ENCODE measurements at places on chromosomes 16 and 17.

GRCh38 chr17:41941168-41941567, 10.8 kb downstream of the ODAD4 start:
- no peak for DNase-seq
- no peak overlapping the region for H3K27ac ChIP-seq
- H3K4me1 ChIP-seq = peaks cover 3% of the 10 kb centered on the region
- H3K4me3 ChIP-seq = no peak overlapping the region
- no peaks in the 10 kb centered on the region for H3K27me3 ChIP-seq
- no peaks in the 10 kb centered on the region for H3K36me3 ChIP-seq

- peaks cover 46% of the 10 kb centered on the region for H3K4me1 ChIP-seq
- no peak overlapping the region for H3K4me3 ChIP-seq
- no peaks in the 10 kb centered on the region for H3K36me3 ChIP-seq
- H3K27ac ChIP-seq = no peak overlapping the region
These were observed 20.5 kb downstream of the GRB7 start for GRCh38 chr17:39757931-39758873.

- peak; percentile 75 for DNase-seq
- H3K27me3 ChIP-seq = peaks cover 44% of the 10 kb centered on the region
- H3K4me3 ChIP-seq = no peak overlapping the region
- H3K27ac ChIP-seq = no peak overlapping the region
- no peaks in the 10 kb centered on the region for H3K36me3 ChIP-seq
These were observed 2.6 kb upstream of the HOXB5 start for GRCh38 chr17:48596000-48596734.

GRCh38 chr17:14351493-14351892, 50.6 kb downstream of the HS3ST3B1 start:
- no peak overlapping the region for H3K4me3 ChIP-seq
- no peak overlapping the region for H3K27ac ChIP-seq
- no peaks in the 10 kb centered on the region for H3K27me3 ChIP-seq
- peaks cover 10% of the 10 kb centered on the region for H3K36me3 ChIP-seq

- H3K4me1 ChIP-seq = no peaks in the 10 kb centered on the region
- H3K27me3 ChIP-seq = peaks cover 3% of the 10 kb centered on the region
- no peak overlapping the region for H3K4me3 ChIP-seq
- H3K36me3 ChIP-seq = no peaks in the 10 kb centered on the region
- H3K27ac ChIP-seq = no peak overlapping the region
- DNase-seq = no peak
These were observed 111.2 kb upstream of the IRX6 start for GRCh38 chr16:55212791-55213190.

DNA sequence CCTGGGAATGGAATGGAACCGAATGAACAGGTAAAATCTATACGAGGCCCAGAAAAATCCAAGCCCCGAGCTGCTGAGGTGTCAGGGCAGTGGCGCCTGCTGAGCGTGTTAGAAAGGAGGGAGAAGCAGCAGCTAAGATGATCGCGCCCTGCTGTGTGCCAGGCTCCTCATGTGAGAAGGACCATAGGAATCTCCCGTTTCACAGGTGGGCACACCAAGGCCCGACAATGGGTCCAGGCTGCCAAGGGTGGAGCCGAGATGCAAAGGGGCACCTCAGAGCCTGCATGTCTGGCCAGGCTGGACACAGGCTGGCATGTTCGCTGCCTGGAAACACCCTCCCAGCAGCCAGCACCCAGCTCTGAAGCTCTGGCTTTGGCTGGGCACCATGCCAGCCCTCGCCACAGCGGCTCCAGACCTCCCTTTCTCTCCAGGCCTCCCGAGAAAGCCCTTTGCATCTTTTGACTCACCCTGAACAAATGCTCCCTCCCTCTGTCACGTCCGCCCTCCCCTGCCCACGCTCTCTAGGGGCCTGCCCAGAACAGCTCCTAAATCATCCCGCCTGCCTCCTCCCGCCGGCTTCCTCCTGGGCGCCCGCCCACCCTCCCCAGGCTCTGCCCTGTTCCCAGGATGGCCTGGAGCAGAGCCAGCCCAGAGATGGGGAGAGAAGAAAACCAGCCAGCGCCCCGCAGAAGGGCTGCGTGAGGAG, 217.8 kb upstream of the GSE1 start:
- H3K4me1 ChIP-seq = no peaks in the 10 kb centered on the region
- DNase-seq = peak; percentile 59
- H3K27ac ChIP-seq = no peak overlapping the region
- H3K27me3 ChIP-seq = no peaks in the 10 kb centered on the region

DNA sequence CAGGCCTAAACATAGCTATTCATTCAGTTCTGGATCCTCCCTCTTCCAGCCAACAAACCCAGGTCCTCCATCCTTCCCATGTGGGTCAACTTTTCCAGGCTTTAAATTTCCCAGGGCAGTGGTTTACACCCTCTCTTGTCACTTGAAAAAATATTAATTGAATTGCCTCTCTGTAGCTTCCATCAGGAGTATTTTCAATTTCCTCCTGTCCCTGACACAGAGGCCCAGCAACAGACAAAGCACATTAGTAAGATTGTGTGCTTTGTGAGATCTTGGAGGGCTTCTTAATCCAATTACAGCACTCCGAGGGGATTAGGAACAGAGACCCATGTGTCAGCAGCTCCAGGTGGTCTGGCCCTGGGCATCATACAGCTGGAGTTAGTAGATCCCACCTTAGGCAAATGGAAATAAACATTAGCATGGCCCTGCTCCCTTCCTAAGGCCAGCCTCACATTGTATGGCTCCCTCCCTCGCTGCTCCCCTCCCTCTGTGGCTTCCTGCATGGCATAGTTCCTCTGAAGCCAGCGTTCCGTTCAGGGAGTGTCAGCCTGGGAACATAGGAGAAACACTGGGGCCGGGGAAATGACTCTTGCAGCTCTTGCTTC, 132.7 kb upstream of the HSBP1 start:
- no peaks in the 10 kb centered on the region for H3K4me1 ChIP-seq
- H3K27ac ChIP-seq = no peak overlapping the region
- H3K27me3 ChIP-seq = no peaks in the 10 kb centered on the region
- H3K36me3 ChIP-seq = no peaks in the 10 kb centered on the region
- no peak for DNase-seq

DNA sequence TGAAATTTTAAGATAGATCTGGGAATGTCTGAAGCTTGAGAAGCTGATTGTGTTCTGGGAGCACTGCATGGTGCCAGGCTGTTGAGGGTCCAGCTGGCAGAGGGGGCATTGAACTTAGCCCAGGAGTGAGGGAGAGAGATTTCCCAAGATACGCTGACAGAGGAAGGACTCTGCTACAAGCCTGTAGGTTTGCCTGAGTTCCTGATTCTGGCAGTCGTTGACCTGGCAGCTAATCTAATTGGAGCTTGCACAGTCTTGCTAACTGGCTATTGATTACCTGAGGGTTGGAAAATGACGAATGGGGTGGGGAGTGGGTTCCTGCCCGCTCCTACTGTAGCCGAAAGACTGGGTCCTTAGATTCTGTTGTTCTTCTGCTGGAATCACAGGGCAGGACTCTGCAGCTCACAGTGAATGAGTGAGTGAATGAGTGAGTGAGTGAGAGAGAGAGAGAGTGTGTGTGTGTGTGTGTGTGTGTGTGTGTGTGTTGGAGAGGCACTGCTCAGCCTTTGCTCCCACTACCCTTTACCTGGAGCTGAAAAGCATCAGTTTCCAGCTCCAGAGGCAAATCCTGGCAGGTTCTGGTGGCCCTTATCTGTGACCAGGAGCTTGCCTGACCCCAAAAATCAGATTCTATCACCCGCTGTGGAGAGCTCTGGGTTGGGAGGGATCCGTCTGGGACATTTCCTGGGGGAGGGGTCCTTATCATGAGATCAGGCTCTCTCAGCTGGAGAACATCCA, 16.7 kb downstream of the CTRL start:
- H3K4me3 ChIP-seq = no peak overlapping the region
- no peak overlapping the region for H3K27ac ChIP-seq
- H3K4me1 ChIP-seq = no peaks in the 10 kb centered on the region
- no peaks in the 10 kb centered on the region for H3K27me3 ChIP-seq
- DNase-seq = no peak

GRCh38 chr17:59829217-59830006, 63.3 kb downstream of the TUBD1 start:
- no peaks in the 10 kb centered on the region for H3K27me3 ChIP-seq
- peak overlapping the region; percentile 42 for H3K4me3 ChIP-seq
- H3K36me3 ChIP-seq = no peaks in the 10 kb centered on the region
- H3K4me1 ChIP-seq = peaks cover 48% of the 10 kb centered on the region

GRCh38 chr17:72634621-72635020, 457.9 kb downstream of the SLC39A11 start:
- H3K27ac ChIP-seq = no peak overlapping the region
- no peak overlapping the region for H3K4me3 ChIP-seq

DNA sequence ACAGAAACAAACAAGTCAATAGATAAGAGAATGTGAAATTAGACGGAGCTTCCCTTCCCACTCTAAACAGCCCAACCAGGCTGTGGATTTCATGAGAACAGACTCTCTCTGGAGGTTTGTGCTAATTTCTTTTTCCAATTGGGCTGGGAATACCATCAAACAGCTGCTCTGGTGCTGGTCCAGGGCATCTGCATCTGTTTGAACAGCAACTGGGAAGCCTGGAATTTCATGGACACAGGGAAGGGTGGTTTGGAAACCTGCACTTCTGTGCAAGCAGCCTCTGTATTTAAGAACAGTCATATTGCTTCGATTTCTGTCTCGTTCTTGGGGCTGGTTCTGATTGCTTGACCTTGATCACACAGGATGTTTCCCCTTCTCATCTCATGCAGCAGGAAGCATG, 88.7 kb downstream of the FOXL1 start:
- peaks cover 4% of the 10 kb centered on the region for H3K27me3 ChIP-seq
- H3K4me1 ChIP-seq = peaks cover 10% of the 10 kb centered on the region
- H3K27ac ChIP-seq = no peak overlapping the region
- H3K4me3 ChIP-seq = no peak overlapping the region
- no peaks in the 10 kb centered on the region for H3K36me3 ChIP-seq
- DNase-seq = no peak

GRCh38 chr17:4293572-4293971, 29.8 kb upstream of the ANKFY1 start:
- H3K4me3 ChIP-seq = no peak overlapping the region
- H3K4me1 ChIP-seq = no peaks in the 10 kb centered on the region
- H3K36me3 ChIP-seq = peaks cover 12% of the 10 kb centered on the region
- no peaks in the 10 kb centered on the region for H3K27me3 ChIP-seq

GRCh38 chr16:51535591-51535990, 384.5 kb upstream of the SALL1 start:
- H3K27me3 ChIP-seq = no peaks in the 10 kb centered on the region
- H3K4me3 ChIP-seq = no peak overlapping the region
- no peak overlapping the region for H3K27ac ChIP-seq
- H3K4me1 ChIP-seq = no peaks in the 10 kb centered on the region

- no peak overlapping the region for H3K4me3 ChIP-seq
- H3K4me1 ChIP-seq = peaks cover 3% of the 10 kb centered on the region
- peak; percentile 19 for DNase-seq
- H3K36me3 ChIP-seq = peaks cover 3% of the 10 kb centered on the region
- no peak overlapping the region for H3K27ac ChIP-seq
These were observed 94.9 kb downstream of the SLC39A11 start for GRCh38 chr17:72997559-72997958.

GRCh38 chr17:11561281-11561680, 37.0 kb upstream of the DNAH9 start:
- H3K27me3 ChIP-seq = no peaks in the 10 kb centered on the region
- no peaks in the 10 kb centered on the region for H3K36me3 ChIP-seq
- no peak overlapping the region for H3K27ac ChIP-seq
- no peak for DNase-seq

- H3K27ac ChIP-seq = no peak overlapping the region
- peaks cover 4% of the 10 kb centered on the region for H3K4me1 ChIP-seq
- no peak overlapping the region for H3K4me3 ChIP-seq
- H3K27me3 ChIP-seq = no peaks in the 10 kb centered on the region
- H3K36me3 ChIP-seq = no peaks in the 10 kb centered on the region
These were observed 507.6 kb downstream of the WWOX start for GRCh38 chr16:78607022-78607421.

DNA sequence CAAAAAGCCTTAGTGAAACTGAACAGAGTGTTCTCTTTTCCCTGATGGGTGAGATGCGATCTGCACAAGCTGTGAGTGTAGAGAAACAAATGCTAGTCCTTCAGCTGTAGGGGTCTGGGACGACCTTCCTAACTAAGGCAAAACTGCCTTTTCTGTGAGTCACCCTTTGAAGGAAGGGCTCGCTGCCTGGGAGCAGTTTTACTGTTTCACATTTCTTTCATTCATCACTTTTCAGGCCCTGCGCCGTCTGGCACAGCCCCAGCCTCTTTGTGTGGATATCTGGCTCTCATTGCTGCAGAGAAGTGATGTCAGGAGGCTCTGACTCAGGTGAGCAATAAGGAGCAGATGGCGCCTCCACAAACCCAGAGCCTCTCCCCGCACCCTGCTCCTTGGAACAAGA, 57.4 kb downstream of the HS3ST3A1 start:
- no peaks in the 10 kb centered on the region for H3K36me3 ChIP-seq
- DNase-seq = no peak
- no peak overlapping the region for H3K27ac ChIP-seq
- no peak overlapping the region for H3K4me3 ChIP-seq

- H3K27me3 ChIP-seq = no peaks in the 10 kb centered on the region
- H3K27ac ChIP-seq = no peak overlapping the region
- H3K4me3 ChIP-seq = no peak overlapping the region
- H3K36me3 ChIP-seq = peaks cover 45% of the 10 kb centered on the region
These were observed 16.4 kb downstream of the ATP6V0A1 start for GRCh38 chr17:42475121-42475520.

- DNase-seq = no peak
- no peaks in the 10 kb centered on the region for H3K27me3 ChIP-seq
- H3K4me1 ChIP-seq = no peaks in the 10 kb centered on the region
- H3K36me3 ChIP-seq = no peaks in the 10 kb centered on the region
These were observed 34.9 kb upstream of the DHX40 start for GRCh38 chr17:59530531-59530930.

DNA sequence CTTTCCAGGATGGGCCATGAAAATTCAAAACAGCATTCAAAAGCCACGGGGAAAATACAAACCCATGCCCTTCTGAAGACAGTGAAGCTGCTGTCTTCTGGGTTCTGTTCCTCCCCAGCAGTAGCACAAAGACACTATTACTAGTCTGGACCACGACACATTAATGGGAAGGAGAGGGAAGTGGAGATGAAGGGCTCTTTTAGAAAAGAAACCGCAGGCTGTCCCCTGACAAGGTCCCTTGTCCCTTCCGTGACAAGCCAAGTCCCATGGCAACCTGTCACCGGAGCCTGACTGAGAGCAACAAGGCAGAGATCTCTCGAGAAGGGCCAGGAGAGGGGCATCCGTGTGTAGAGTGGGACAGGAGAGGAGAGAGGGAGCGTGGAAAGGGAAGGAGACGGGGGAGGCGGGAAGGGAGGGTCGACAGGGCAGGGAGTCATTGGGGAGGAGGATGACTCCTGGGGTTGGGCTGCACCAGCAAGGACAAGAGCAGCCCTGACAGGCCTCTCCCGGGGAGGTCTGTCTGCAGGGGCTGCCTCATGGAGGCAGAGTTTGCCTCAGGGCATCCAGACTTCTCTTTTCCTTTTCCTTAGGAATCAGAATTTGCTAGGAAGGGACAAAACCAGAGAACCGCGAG, 436.2 kb downstream of the SLC39A11 start:
- no peaks in the 10 kb centered on the region for H3K4me1 ChIP-seq
- H3K27ac ChIP-seq = no peak overlapping the region
- no peaks in the 10 kb centered on the region for H3K36me3 ChIP-seq
- no peaks in the 10 kb centered on the region for H3K27me3 ChIP-seq
- no peak for DNase-seq

Data from common myeloid progenitor, CD34-positive (primary cell).